ENCODE measurements at places on chromosomes 6 and 20.

GRCh38 chr6:133392641-133393040 is 151.5 kb downstream of the EYA4 start:
- no peak for DNase-seq

DNA sequence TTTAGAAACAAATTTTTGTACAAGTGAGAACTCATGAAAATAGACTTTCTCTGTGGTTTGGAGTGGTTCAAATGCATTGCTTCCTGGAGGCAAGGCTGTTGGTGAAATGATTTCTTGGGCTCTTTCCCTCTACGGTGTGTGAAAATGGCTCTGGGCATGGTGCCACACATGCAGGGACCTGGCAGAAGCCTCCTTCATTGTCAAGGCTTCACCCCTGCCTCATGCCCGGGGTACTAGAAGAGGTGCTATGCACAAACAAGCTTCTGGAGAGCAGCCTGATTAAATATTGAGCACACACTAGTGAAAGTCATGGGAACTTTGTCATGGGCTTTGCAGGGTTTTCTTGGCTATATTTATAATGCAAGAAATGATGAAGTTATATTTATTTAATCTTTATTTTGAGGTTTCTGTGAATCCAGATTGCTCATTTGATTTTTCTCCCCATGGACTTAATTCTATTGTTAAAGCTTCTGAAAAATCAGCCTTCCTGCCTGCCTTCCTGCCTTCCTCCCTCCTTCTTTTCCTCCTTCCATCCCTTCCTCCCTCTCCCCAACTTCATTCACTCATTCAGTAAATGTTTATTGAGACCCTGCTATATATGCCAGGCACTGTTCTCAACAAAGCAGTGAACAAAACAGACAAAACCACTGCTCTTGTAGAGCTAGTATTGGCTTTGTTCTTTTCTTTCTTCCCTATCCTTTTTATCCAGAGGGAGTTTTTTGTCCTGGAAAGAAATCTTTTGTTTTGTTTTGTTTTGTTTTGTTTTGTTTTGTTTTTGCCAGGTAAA is 21.0 kb downstream of the C6orf89 start:
- no peak for DNase-seq

DNA sequence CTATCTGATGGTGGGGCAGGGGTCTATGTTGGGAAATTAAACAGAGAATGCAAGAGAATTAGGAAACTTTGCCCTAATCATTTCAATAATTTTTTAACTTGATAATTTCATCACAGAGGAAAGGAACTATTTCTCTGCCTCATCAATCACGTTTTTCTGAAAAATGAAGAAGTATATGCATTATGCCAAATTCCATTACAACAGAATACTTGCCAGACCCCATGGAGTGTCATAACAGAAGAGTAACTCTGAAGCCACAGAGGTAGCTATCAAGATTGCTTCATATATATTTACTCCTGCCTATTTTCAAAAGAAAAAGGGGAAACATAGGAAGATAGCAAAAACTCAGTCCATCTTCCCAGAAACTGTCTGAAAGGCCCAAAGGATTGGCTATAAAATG is 5.7 kb upstream of the USP49 start:
- no peak for DNase-seq

DNA sequence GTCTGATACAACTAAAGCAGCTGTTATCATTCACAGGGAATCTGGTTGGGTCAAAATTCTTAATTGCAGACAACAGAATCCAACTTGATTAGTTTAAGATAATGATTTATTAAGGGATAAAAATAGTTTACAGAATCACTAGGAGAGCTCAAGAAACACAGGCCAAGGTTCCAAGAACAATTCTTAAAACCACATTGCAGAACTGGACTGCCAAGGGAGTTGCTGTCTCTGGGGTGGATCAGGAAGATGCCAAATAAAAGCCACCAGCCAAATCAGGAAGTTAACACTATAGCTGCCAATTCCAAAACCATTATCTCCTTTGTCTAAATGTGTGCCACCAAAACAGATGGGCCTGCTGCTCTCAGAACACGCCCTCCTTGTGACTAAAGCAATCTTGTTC is 53.7 kb downstream of the NUDT3 start:
- no peak for DNase-seq

DNA sequence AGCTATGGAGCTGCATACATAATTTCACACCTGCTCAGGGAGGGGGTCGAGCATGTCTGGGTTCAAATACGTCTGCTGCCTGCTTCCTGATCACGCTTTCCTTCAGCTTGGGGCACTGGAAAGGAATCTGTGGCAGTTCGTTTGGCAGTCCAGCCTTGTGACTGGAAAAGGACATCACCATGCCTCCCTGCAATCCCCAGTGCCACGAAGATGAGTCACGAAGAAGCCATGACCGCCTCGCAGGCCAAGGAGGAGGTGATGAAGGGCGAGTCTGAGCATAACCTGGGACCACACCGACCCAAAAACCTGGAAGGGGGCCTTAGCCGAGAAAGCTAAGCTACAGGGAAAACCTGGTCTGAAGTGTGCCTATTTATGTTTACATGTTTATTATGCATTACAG is 13.1 kb downstream of the JAG1 start:
- no peak for DNase-seq

- no peak for DNase-seq
Measured at GRCh38 chr6:3438190-3439167, 18.4 kb downstream of the SLC22A23 start.

Measured in memory B cell (primary cell).